ENCODE measurements at places on chromosomes 6 and 20.

- DNase-seq, result no peak
Measured at GRCh38 chr20:37261714-37262113, at the start of gene GHRH. TSS of gene GHRH (minus strand) at chr20:37261814. CDS start at chr20:37256889, 4,925 bp downstream.

- DNase-seq, result peak; percentile 8
Measured at GRCh38 chr6:17585766-17586490, 14.2 kb upstream of the FAM8A1 start.

GRCh38 chr6:28589234-28589956, 63.7 kb downstream of the GPX5 start:
- DNase-seq, result peak; percentile 87

DNA sequence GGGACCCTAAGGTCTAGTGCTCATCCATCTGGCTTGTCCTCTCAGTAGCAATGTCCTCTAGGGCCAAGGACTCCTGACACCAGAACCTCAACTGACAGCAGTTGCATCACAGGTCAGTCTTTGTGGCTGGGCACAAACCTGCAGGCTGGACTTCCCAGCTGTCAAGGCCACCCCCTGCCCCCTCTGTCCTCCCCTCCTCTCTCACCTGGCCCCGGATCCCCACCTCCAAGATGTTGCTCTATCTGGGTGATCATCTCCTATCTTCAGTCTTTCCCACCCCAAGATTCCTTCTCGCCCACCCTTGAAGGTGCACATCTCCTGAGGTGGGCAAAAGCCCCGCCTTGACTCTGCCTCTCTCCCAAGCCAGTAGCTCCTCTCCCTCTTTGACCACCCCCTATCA, 131.8 kb upstream of the SRSF6 start:
- no peak for DNase-seq

GRCh38 chr6:72561629-72562028, 60.2 kb upstream of the KCNQ5 start:
- DNase-seq, result no peak

GRCh38 chr6:147078106-147078505, 126.1 kb upstream of the STXBP5 start:
- DNase-seq, result no peak

- DNase-seq, result no peak
Measured at GRCh38 chr20:42392442-42392841, 774.3 kb upstream of the CHD6 start.

- DNase-seq, result peak; percentile 65
Measured at GRCh38 chr20:53162251-53162835, 190.2 kb downstream of the TSHZ2 start.

GRCh38 chr6:168355716-168356522, 36.3 kb upstream of the DACT2 start:
- peak; percentile 72 for DNase-seq

DNA sequence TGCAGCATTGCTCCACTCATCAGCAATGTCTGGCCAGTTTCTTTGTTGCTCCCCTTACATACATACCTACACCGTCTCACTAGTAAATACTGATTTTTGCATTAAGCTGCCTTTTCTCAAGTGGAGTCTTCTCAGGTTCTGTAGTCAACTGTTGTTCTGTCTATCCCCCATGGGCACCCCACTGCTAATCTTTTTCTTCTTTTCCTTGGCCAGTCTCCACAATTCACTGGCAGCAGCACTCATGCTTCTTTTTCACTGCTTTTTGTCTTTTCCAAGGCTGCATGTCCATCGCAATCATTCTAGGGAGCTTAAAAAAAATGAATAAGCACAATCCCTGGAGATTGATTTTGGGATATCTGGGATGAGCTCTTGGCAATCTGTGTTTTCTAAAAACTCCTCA, 10.3 kb upstream of the ERVFRD-1 start:
- no peak for DNase-seq

DNA sequence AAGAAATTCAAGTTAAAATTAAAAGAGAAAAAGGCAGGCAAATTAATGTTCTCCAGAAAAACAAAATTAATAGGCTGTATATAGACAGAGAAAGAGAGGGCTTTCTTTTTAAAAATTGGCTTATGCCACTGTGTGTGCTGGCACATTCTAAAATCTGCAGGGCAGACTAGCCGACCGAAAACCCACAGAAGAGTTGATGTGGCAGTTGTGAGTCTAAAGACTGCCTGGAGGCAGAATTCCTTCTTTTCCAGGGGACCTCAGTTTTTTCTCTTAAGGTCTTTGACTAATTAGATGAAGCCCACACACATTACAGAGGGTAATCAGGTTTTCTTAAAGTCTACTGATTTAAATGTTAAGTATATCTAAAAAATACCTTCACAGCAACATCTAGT, 85.7 kb downstream of the GJA1 start:
- peak; percentile 11 for DNase-seq

- DNase-seq, result no peak
Measured at GRCh38 chr20:63743210-63743970, 3.8 kb downstream of the SLC2A4RG start.

DNA sequence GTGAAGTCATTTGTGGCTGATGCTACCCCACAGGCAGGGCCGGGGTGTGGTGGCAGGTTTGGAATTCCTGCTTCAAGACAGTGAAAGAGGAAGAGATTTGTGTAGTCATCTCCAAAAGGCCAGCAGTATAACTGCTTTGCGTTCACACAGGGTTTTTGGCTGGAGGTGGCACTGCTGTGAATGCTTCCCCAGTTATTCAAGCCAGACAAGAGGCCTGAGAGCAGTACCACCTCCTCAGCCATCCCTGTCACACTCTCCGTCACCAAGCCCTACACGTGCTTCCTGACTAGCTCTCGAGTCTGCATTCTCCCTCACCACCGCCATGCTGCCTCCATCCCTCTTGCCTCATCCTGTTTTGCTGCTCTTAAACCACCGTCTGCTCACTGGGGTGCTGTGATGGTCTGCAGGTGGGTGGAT, 23.9 kb downstream of the ARMC2 start:
- peak; percentile 57 for DNase-seq

DNA sequence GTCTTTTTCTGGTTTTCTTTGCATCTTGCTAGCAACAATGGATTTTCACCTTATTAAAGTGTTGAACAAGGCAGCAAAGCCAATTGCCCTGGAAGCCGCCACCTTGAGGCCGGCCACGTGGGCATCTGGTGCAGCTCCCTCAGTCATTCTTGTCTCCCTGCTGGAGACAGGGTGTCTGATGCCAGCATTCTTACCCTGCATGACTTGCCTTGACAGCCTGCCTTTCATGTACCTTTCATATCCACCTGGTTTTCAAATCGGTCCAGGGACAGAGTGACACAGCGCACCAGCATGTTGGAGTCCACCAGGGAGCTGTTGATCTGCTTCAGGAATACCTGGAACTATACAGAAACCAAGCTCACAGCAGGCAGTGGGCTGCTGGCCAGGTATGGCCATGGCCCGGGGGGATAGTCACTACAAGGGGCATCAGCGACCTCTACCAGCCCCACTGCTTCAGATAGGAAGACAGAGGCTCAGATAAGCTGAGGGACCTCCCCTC, 49.8 kb downstream of the MYH7B start:
- DNase-seq, result no peak

GRCh38 chr6:41874741-41875140, 20.4 kb downstream of the USP49 start:
- no peak for DNase-seq

- peak; percentile 33 for DNase-seq
Measured at GRCh38 chr6:170434117-170434820, 118.8 kb downstream of the PSMB1 start.

DNA sequence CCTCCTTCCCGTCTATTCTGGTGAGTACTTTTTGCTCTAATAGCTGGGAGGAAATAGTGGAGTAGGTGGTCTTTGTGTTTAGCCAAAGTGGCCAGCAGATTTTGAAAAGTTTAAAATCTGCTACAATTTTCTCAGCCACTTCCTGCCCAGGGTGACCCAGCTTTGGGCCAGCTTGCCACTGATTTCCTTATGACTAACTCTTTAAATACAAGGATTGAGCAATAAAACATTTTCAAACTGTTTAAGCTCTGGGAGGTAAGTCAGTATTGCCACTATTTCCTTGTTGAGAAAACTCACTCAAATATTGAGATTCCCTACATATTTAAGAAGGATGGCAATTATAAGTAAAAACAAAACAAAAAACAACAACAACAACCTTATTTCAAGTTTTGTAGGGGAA, 54.5 kb downstream of the TRMT11 start:
- no peak for DNase-seq

DNA sequence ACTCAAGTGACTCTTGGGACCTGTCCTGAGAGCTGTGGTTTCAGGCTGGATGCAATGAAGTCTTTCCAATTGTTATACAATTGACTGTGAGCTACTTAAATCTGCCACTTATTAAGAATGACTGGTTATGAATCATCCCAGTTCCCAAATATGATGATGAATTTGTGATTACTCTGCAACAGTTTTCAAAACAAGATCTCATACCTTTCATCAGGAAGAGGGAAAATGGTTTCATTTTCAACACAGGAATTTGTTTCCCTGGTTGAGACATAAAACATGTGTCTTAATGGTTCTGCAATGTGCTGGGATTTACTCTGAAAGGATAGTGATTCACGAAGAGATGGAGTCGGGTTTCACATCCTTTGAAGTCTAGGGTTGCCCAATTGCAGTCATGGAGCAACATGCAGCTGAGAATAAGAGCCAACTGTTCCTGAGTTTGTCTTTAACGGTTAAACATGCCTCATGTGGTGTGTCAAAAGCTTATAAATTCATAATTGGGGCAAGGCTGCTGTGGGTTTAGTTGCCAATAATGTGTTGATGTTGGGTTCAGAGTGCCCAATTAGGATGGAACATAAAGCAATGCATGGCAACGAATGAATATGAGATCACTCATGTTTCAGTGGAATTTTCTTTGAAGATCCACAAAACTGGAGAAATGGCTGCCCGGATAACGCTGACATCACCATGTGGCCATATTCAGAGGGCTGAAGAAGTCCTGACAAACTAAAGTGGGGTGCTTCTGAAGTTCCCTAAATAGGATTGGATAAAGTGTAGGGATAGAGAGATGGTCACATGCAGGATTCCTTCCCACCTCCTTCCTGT, 41.0 kb downstream of the CYP24A1 start:
- peak; percentile 52 for DNase-seq

- no peak for DNase-seq
Measured at GRCh38 chr6:15395087-15395486, 149.2 kb downstream of the JARID2 start.

DNA sequence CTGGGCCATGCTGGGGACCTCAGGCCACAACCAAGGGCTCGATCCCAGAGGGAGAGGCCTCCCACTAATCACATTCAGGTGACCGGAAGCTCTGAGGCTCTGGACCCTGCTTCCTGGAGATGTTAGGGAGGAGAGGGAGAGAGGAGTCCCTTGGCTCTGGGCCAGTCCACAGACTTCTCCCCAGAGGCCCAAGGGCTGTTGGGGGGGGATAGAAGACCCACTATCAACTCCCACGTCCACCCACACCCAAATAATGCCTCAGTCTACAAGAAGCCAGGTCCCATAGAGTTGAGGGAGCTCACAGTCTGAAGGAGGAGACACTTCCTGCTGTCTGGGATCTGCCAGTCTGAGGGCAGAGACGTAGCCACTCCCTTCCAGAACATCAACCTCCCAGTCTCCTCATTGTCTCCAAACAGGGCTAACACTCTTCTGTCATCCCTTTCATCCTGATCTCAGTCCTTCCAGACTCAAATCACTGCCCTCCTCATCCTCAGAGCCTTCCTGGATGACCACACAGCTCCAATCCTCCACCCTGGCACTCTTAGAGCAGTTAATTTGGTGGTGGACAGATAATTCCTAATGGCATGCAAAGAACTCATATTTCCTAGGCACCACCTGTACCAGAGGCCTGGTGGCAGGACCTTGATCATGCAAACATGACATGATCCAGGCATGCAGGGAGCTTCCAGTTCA, 69.9 kb downstream of the MRPL14 start:
- DNase-seq, result no peak

DNA sequence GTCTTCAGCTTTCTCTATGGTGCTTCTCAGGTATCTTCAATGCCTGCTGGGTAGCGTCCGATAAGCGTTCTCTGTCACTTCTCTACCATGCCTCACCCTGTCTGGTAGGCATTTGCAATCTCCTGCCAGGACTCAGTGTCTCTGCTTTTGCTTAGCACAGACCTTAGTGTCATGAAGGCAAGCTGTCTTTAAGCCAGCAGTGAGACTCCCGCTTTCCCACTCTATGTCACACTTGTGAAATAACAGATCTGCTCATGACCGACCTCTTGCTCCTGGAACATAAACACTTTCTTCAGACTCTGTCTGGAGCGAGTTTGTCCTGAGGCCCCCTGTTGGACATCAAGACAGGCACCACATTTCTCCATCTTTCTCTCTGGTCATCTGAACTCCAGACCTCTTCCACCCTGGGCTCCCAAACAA, 17.0 kb downstream of the ADGRB3 start:
- peak; percentile 26 for DNase-seq

DNA sequence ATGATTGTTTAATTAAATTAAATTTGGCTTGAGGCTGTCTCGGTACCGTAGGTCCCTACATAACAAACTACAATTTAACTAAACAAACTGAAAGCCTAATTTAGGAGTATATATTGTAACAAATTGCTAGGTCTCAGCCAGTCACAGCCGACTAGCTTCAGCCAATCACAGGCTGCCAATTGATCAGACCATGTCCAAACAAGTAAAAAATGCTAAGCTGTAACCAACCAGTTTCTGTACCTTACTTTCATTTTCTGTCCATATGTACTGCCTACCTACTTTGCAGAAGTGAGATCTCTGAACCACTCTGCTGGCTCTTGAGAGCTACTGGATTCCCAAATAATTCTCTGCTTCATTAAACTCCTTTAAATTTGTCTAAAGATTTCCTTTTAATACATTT, 648.0 kb upstream of the GJE1 start:
- no peak for DNase-seq

DNA sequence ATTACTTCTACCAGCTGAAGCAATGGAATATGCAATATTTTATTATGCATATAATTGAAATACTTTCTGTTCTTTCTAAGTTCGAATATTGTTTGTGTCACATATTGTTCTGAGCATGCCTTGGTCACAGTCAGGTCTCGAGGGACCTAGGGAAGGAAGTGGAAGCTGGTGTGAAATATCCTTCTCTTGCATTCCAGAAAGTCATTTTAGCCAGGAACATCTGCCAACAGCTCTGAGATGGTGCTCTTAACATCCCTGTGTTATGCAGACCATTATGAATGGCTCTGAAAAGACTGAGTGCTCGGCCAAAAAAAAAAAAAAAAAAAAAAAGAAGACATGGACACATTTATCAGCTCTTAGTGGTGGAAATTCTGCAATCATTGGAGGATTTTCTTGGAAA, 132.7 kb upstream of the JAG1 start:
- DNase-seq, result no peak

Measured in neural progenitor cell (in vitro differentiated cells).